ENCODE measurements at places on chromosomes 12 and 14.

DNA sequence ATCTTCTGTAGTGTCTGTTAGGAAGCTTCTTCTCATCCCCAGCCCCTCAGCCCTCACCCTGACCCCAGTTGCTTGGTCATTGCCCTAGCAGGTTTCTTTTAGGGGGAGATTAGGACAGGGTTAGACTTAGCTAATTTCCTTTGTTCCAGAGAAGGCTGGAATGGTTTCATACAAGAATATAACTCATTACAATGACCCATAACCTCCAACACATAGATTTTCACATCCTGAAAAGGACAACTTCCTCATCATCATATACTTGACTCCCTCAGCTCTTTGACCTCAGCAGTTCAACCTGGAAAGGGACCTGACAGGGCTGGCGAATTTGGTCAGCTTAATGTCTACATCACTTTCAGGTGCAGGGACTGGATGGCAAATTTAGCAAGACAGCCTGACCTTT is 8.0 kb upstream of the BHLHE41 start:
- DNase-seq: no peak

GRCh38 chr12:98121963-98122362 is 393.4 kb upstream of the TMPO start:
- no peak for DNase-seq

GRCh38 chr14:103260629-103261124 is 73.4 kb upstream of the EIF5 start:
- no peak for DNase-seq

- no peak for DNase-seq
Observed at GRCh38 chr12:81221681-81222080, 143.8 kb downstream of the ACSS3 start.

DNA sequence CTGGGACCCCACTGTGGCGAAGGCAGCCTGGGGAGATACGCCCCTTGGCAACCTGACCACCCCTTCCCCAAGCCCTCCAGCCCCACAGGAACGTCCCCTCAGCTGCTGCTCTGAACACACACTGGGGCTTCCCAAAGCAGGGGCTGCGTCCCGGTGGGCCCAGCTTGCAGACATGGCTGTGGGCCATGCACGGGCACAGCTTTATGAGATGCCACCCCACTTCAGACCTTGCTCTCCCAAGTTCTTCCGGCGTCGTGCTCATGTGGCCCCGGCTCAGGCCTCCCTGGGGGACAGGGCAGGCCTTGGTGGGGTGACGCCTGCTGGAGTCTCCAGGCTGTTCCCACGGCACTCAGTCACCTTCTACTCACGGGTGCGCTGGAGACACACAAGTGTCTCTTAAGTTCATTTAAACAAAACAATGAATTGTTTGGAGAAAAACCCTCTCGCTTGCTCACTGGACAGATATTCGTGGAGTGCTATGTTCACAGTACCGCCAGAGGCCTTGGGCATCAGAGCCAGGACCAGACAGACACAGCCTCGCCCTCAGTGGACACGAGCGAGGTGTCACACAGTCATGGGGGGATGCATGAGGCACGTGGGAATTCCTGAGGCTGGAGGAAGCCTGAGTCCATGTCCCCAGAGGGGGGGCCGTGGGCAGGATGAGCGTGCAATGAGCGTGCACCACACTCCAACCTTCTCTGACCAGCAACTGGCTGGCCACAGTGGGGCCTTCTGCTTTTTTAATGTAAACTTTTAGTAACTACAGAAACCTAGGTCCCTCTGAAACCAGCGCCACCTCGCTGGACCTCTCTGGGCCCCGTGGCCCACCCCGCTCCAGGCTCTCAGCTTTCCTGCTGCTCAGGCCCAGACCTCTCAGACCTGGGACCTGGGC is 4.3 kb downstream of the GALNT9 start:
- DNase-seq: no peak

- DNase-seq: no peak
Observed at GRCh38 chr12:27491226-27491625, 32.8 kb upstream of the PPFIBP1 start.

- no peak for DNase-seq
Observed at GRCh38 chr12:24773996-24774395, 174.9 kb downstream of the BCAT1 start.

GRCh38 chr12:62691309-62691708 is 224.7 kb downstream of the MON2 start:
- DNase-seq: no peak

DNA sequence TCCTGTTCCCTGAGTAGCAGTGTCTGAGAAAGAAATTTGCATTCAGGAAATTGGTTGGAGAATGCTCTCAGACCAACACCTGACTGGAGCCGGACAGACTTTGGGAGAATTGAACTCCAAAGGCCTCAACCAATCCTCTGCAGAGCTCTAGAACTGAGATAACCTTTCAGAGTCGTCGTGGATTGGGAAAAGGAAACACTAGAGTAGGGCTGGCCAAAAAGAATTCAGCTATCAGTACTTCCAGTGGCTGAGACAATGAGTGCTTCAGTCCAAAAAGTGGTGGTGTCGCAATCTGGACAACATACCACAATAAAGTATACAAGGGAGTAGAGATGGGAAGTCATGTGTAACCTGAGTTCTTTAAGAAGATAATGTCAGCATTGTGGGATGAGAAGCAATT is 377.1 kb downstream of the SLC16A7 start:
- DNase-seq: no peak

- DNase-seq: peak; percentile 69
Observed at GRCh38 chr12:6950401-6950801, 755 bp upstream of the PTPN6 start.

GRCh38 chr14:62645649-62646048 is 399.6 kb downstream of the KCNH5 start:
- DNase-seq: no peak

DNA sequence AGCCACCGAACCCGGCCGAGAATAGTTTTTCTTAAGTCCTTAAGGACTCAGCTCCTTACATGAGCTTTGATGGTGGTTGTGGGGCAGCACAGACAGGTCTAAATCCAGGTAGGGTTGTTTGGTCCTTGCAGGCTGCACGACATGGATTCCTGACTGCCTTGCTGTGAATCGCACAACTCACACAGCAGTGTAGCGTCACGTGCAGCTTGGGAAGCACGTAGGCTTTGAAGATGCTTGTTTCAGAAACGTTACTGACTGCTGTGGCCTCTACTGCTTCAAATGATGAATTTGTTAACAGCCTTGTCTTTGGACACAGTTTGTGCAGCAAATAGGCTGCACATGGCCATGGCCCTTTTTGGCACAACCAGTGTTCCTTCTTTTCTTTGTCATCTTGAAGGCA is 29.9 kb downstream of the ZBTB42 start:
- no peak for DNase-seq

DNA sequence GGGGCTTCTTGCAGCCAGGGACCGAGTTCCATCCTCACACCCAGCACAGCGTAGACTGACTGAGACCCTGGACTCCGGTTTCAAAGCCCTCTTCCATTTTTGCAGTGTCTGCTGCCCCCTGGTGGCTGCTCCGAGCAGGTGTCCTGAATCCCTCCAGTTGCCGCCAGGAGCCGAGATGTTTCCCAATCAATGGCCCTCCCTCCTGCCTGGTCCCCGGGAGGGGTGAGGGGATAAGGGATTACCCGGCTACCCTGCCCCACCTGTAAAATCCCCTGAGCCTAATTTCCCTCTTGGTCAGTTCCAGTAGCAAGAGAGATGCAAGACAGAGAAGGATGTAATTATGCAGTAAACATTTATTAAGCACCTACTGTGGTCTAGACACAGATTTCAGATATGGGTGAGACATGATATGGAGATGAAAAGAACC is 55.0 kb downstream of the PHETA1 start:
- DNase-seq: peak; percentile 66

GRCh38 chr12:30996255-30996654 is 69.7 kb downstream of the TSPAN11 start:
- no peak for DNase-seq
